ENCODE measurements at places on chromosomes 3 and 15.

GRCh38 chr3:3503411-3503810, 295.8 kb upstream of the LRRN1 start:
- no peak for DNase-seq

- no peak for DNase-seq
These were observed 34.7 kb downstream of the AADACL2 start for GRCh38 chr3:151768393-151768930.

DNA sequence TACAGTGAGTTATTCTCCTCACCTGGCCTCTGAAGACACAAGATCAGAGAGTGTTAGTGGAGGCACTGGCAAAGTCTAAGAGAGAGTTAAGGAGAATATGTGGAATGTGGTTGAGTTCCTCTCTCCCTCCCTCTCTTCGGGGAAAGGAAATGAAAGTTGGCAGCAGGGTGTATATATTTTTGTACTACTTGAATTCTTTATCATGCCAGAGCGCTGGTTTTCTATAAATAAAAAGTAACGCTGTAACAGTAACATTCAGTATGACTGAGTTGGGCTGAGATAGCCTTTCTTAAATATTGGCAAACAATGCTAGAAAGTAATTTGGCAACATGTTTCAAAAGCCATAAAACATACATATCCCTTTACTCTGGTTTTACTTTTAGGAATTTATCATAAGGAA, 77.5 kb upstream of the TNFAIP8L3 start:
- DNase-seq = no peak

- no peak for DNase-seq
These were observed 245.9 kb upstream of the TOPAZ1 start for GRCh38 chr3:43995547-43996378.

- DNase-seq = no peak
These were observed 951 bp downstream of the GPR62 start for GRCh38 chr3:51955893-51956770.
